ENCODE measurements at places on chromosomes 11 and 22.

DNA sequence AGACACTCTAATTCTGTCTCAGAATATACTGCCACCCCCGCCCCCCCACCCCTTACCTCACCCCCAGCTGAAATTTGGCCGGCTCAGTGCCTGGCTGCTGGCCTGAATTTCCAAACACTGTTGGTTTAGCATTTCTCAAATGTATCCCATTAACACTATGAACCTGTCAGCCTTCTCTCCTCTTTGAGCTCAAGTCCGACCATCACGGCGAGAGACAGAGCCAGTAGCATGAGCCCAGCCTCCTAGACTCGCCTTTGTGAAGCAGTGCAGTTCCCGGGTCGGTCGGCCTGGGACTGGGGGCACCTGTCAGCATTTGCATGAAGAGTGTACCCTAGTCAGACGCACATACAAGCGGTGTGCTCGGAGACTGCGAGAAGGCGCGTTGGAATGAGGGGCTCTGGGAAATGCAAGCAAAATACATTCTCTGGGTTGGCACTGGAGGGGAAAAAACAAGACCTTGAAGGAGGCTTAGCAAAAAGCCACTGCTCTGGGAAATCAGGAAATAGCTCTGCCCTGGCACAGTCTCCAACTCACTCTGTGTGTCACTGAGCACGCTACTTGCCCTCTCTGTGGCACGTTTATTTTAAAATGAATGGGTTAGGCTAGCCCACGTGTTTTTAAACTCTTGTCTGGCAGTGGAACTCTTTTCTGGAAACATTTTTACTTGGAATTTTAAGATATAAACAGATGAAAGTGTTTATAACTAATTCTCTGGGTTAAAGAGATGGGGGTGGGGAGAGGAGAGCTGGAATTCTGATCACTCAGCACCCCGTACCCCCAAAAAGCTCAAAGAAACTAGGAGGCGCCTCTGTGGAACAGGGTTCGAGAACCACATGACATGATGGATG, 108.3 kb downstream of the TIMP3 start:
- DNase-seq, result no peak

DNA sequence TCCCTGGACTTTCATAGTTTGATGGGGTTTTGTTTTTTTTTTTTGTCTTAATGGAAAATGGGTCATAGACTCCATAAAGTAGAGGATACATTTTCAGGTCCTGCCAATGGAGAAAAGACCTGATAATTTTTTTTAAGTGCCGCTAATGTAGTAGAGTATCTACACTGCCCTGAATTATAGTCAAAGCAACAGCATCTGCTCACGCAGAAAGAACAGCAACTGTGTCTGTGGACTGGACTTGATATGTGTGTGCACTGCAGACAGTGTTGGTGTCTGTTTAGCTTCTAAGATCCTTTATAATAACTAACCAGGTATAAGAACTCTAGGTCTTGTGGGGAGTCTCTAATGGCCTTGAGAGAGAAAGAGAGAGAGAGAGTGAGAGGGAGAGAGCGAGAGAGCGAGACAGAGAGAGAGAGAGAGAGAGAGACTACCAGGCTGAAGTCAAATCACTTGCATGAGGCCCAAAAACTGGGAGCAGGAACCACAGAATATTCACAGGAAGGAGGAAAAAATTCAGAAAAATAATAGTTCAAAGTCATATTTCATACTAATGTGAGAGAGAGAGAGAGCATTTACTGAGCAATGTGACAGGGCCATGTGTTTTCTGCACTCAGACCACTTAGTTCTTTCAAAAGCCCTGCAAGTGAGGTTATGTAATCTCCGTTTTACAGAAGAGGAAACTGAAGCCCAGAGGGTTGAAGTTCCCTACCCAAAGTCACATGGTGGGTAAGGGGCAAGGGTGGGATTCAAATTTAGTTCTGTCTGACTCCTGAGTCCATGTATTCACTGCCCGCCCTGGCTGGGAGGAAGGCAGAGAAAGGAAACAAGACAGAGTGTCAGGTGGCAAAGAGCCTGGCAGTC, 8.6 kb upstream of the MIAT start:
- DNase-seq, result no peak

DNA sequence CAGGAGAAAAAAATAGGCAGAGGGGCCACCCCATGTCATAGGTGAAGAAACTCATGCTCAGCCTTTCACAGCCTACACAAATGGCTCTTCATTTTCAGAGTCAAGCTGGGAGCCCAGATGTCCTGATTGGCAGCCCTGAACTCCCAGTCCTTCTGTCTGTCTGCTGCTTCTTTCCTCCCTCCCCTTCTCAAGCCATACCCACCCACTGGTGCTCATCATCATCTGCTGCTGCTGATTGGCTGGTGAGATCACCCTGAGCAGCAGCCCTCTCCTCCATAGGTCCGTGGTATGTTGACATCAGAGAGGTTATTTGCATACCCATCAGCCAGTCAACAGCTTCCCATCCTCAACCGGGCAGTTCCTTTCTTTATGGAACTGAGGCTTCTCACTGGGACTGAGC, 46.1 kb upstream of the PRDM11 start:
- DNase-seq, result no peak

GRCh38 chr22:49642331-49642730, 185.3 kb downstream of the BRD1 start:
- no peak for DNase-seq

DNA sequence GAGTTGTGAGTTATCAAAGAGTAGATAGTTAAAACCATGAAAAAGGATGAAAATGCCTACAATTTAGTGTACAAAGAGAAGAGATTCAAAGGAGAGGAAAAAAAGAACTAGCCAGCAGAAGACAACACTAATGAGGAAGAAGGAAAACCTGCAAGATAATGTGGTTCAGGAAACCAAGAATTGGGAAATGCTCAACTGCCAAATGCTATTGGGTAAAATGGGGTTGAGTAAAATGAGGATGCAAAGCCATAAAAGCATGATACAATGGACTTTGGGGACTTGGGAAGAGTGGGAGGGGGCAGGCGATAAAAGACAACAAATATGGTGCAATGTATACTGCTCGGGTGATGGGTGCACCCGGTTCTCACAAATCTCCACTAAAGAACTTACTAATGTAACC, 7.6 kb upstream of the OR52K2 start:
- DNase-seq, result no peak

GRCh38 chr22:27399161-27399560, 402.4 kb downstream of the MN1 start:
- DNase-seq, result no peak

- no peak for DNase-seq
These were observed 846 bp upstream of the UNC93B1 start for GRCh38 chr11:68004551-68005335.

DNA sequence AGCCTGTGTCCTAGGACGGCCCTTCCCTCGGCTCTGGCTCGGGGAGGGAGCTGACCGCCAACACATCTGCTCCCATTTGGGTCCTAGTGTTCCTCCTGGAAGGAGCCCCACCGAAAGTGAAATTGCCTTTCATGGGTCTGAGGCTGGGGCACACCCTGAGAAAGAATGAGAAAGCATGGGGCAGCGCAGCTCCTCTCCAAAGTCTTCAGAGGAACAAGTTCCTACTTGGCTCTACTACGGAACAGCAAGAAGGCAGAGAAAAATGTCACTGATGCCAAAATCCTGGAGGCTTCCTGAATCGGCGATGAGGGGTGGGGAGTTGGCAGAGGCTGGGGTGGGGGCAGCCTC, 41.5 kb upstream of the MYEOV start:
- DNase-seq, result no peak

GRCh38 chr22:19477321-19478044, 1.5 kb downstream of the UFD1 start:
- DNase-seq, result no peak

DNA sequence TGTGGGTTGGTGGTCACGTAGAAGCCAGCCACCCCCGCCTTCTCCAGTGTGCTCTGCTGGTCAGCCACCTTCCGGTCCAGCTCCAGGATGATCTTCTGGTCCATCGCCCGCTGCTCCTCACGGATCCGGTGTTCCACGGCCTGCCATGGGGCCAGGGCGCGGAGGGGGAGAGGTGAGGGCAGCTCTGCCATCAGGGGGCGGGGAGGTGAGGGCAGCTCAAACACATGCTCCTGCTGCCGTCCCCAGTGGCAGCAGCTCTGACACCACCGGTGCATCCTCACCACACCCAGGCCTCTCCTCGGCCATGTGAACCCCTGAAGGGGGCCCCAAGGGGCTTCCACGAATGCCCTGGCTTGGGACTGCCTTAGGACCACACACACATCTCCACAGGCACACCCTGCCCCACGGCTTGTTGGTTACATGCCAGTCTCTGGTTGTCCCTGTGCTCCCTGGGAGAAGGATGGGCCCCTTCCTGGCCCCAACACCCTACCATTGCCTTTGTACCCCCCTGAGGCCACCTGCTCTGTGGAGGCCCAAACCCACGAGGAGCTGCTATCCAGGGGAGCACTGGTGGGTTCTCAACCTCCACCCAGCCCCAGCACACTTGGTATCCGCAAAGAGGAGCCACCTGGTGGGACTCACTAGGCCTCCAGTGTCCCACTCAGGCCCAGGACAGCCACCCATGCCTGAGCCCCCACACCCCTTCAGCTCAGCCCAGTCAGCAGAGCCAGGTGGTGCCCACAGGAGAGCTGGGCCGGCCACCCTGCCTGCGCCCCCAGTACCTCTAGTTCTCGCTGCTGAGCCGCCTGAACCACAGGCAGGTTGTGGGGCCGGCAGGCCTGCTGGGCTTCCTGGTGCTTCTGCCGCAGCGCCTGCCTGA, 4.3 kb downstream of the DGCR6L start:
- no peak for DNase-seq

- no peak for DNase-seq
These were observed 8.6 kb upstream of the CD3E start for GRCh38 chr11:118295815-118296454.

DNA sequence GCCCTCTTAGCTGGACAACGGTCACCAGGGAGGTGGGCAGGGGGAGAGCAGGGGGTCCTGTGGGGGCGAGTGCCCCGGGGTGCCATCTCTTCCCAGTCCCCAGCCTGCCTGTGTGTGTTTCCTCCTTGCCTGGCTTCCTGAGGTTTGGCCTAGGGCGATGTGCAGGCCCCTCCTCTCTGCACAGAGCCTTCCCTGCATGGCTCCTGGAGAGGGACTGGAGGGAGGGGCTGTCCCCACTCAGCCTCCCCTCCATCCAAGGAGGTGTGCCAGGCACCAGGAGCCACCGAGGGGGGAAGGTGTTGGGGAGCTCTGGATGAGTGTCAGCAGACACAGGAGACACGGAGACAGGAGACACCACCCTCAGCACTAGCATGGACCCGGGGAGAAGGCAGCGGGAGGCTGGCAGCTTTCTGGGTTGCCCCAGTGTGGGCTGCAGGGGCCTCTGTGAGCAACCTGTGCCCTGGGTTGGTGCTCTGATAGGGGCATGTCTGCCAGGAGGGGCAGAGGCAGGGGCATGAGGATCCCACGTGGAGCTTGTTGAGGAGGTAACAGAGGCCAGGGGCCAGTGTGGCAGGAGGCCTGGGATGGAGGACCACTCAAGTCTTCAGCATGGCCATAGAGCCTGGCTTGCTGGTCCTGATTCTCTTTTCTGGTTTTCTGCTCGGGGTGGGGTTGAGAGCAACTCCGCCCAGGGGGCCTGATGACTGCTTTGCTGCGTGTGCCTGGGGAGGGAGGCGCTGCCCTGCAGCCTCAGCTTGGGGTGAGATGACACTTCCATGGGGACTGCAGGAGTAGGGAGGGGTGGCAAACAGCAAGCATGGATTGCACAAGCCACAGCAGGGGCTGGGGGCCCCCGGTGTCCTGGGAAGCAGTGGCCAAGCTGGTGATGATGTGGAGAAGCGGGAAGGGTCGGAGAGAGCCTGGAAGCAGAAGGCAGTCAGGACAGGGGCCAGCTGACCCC, 78.8 kb downstream of the ST3GAL4 start:
- no peak for DNase-seq

DNA sequence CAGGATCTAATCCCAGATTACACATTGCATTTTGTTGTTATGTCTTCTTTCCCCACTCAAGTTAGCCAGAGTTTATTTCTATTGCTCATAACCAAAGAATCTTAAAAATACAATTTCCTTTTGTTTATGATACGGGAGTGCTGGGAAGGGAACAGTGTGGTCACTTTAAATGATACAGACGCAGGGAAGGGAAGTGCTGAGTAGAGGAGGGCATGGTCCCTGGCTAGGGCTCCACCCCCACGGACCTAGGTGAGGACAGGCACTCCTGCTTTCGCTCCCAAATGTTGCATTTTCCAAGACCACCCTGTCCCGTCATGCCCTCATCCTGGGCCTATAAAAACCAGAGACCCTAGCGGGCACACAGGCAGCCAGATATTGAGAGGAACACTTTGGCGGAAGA, 30.6 kb upstream of the NARS2 start:
- no peak for DNase-seq

DNA sequence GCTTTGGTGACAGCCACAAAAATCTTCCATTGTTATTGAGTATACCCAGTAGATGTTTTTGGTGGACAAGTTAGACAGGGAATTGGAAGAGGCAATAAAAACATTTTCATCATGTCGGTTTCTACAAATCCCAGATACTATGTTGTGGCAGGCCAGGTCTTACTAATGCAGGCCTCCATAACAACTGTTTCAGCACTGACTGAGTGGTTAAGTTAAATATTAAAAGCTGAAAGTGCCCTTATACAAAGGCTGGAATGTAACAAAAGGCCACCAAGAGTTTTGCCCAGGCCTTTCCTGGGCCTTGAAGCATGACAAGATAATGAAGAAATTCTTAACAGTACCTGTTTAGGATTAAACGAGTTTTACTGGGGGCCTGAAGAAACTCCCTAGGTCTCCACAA, 29.3 kb downstream of the DMC1 start:
- no peak for DNase-seq

DNA sequence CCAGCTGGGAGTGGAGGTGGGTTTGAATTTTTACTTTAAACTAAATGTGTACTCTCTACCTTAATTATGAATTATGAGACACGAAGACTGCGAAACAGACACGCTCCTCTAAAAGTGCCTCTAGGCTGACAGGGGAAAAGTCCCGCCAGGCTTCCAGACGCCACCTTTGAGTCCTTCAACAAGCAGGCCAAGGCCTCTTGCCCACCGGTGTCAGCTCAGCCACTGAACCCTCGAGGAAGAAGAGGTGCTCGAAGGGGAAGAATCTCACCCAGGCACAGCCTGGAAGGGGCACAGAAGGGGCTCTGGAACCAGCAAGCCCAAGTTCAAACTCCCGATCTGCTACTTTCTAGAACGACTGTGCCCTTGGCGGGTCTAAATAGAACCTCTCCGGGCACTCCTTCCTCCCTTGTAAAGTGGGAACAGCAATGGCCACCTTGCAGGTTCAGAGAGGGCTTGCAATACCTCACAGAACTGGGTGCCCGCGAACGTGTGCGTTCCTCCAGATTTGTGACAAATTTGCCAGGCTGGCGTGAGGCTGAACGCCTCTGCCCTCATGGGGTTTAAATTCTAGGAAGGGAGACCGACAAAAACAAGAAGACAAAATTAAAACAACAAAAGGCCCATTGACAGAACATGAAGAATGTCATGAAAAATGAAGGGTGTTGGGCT, 158.5 kb upstream of the GRK3 start:
- DNase-seq, result no peak

DNA sequence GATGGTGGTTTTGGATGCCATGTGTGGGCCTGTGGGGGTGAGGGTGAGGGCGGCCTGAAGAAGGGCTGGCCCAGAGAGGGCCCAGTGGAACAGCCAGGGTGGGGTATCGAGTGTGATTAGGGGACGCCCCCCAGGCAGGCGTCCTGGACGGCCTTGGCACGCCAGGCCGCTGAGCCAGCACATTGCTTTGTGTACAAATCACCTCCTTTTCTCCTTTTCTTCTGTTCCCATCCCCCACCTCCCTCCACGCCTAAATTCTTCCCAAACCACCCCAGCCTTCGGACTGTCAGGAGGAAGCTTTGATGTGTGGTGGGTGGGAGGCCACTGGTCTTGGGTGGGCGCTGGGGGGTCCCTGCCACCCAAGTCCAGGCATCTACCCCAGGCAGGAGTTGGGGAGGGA, 7.8 kb upstream of the CD248 start:
- DNase-seq, result no peak

- no peak for DNase-seq
These were observed 461.6 kb downstream of the BUD13 start for GRCh38 chr11:116311206-116311605.

Data from stimulated activated naive B cell treated with anti-CD40 and anti-IgM and Interleukin-4, amounts not matched to agents 10 μg/mL and 1 μg/mL and 100 μg/mL, for 72 hours (primary cell).